ENCODE measurements at places on chromosomes 5 and 9. TPM values are rescaled to one million over a fixed set of nuclear protein-coding genes. Genes with fewer than 3 reads are reported as not detected.

DNA sequence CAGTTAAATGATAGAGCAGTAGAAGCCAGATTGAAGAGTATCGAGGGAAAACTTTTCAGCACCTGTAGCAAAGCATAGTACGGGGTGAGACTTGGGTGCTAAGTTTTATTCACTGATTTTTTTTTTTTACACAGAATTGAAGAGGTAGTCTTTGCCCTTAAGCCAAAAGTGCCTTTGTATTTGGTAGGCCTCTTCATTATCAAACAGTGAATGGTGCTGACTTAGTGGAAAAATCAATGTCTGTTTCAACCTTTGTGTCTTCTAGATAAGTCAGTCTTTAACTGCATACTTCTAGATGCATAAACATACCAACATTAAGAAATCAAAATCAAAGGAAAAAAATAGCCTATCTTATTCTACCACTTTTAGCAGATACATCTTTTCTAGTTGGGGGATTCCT lies 13.7 kb downstream of the RNF14 start:
- peaks cover 3% of the 10 kb centered on the region for H3K36me3 ChIP-seq
- no peak overlapping the region for H3K4me3 ChIP-seq
- no peaks in the 10 kb centered on the region for H3K27me3 ChIP-seq
- H3K4me1 ChIP-seq, result no peaks in the 10 kb centered on the region
- no peak for DNase-seq

DNA sequence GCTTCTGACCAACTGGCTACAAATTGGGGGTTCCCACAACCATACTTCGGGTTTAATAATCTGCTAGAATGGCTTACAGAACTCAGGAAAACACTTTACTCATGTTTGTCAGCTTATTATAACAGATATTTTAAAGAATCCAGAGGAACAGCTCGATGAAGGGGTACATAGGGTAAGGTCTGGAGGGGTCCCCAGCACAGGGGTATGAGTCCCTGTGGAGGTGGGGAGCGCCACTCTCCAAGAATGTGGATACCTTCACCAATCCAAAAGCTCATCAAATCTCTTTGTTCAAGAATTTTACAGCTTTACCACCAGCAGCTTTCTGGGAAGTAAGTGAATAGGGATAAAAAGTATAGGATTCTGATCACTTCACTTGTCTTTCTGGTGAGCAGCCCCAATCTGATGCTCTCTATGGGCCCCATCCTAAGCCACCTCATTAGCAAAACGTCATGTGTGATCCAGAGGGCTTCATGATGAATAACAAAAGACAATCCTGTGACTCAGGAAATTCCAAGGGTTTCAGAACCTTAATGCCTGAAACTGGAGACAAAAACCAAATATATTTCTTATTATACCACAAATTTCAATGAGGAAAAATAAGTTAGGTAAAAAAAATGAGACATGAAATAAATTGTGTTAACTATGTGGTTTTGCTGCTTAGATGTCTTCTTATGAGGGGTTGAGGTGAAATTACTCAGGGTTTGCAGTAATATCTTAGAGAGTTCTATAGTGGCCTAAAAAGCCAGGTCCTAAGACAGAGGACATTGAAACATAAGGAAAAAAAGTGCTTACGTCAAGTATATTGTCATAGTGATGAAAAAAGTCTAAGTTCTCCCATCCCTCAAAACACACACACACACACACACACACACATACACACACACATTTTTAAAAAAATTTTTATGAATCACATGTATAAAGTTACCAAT lies 290.5 kb downstream of the ANXA1 start:
- H3K36me3 ChIP-seq, result no peaks in the 10 kb centered on the region
- no peak for DNase-seq

DNA sequence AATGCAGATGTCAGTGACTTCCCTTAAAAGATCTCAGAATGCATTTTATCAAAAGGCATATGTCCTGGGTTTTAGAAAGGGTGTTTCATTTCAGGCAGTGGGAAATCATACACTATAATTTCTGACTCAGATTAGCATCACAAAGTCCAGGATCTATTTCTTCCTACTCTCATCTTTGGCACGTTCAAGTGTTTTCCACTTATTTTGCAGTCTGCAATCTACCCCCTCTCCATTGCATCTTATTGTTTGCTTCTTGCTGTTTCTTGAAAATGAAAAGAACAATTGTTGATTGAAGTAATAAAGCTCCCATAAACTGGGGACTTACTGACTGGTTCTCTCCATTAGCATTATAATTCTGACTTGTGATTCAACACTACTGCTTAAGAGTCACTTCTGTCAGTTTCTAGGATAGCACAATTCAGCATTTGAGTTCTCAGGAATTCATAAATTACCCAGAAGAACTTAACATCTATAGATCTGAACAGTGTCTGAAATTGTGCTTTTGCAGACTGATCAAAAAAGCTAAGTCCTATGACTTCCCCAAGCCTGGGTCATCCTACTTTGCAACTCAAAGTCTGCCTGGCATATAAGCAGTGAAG lies 332.9 kb downstream of the RASEF start:
- no peaks in the 10 kb centered on the region for H3K4me1 ChIP-seq
- H3K4me3 ChIP-seq, result no peak overlapping the region
- H3K27me3 ChIP-seq, result no peaks in the 10 kb centered on the region

DNA sequence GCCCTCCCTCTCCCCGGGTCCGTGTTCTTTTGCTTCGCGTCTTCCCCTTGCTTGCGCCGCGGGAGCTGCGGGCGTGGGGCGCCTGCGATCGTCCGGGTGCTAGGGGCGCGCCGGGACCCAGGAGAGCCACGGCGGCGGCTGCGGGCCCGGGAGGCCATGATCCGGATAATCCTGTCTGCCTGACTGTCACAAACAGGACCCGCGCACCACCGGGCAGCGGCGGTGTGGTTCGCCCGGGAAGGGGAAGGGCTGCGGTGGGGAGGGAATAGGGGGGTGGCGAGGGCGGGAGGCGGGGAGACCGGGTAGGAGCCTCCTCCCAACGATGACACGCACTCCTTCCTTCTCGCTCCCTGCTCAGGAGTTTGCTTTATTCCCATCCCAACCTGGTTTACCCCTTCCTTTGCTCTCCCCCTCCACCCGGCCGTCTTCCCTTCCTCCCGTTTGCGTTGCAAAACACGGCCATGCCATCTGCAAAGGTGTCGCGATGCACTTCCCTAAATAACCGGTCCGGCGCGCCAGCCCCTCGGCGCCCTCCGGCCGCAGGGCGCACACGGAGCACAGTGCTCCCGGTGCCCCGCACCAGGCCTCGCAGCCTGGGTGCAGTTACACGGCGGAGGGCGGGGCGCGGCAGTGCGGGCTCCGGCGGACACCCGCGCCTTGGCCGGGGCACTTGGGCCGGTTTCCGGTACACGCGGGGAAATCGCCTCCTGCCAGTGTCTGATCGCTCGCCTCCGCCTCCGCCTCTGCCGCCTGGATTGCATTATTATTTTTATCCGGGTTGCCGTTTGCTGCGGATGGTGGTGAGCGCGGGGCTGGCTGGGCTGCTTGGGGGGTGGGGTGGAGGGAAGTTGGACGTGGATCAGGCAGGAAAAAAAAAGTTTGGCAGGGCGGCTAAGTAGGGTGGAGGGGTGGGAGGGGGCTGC lies 1.5 kb downstream of the SMARCA2 start:
- H3K4me3 ChIP-seq, result peak overlapping the region; percentile 90
- no peaks in the 10 kb centered on the region for H3K36me3 ChIP-seq
- peak; percentile 90 for DNase-seq
- peak overlapping the region; percentile 96 for H3K27ac ChIP-seq
- no peaks in the 10 kb centered on the region for H3K27me3 ChIP-seq
- H3K4me1 ChIP-seq, result peaks cover 28% of the 10 kb centered on the region

- no peak for DNase-seq
- no peak overlapping the region for H3K4me3 ChIP-seq
- no peaks in the 10 kb centered on the region for H3K27me3 ChIP-seq
- no peaks in the 10 kb centered on the region for H3K4me1 ChIP-seq
- no peaks in the 10 kb centered on the region for H3K36me3 ChIP-seq
These were observed 161.2 kb downstream of the AOPEP start for GRCh38 chr9:94887721-94888120.

GRCh38 chr5:2522372-2522771 lies 229.1 kb downstream of the IRX2 start:
- H3K27me3 ChIP-seq, result no peaks in the 10 kb centered on the region
- no peak for DNase-seq
- no peaks in the 10 kb centered on the region for H3K36me3 ChIP-seq
- H3K27ac ChIP-seq, result no peak overlapping the region

DNA sequence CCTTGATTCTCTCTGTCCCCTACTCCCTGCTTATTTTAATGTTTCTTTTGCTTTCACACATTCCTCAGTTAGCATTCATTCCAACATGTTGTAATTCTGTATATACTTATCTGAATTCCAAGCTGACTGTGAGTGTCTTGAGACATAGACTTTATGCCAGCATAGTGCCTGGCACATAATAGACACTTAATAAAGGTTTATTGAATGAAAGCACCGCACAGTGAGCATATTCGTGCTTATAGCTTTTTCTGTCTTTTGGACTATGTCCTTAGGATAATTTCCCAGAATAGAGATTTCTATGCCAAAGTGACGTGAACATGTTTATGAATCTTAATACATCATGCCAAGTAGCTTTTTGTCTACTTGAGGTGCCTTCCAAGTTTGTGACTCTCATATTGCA lies 174.6 kb downstream of the CD180 start:
- H3K36me3 ChIP-seq, result no peaks in the 10 kb centered on the region
- DNase-seq, result no peak
- no peaks in the 10 kb centered on the region for H3K4me1 ChIP-seq
- H3K4me3 ChIP-seq, result no peak overlapping the region

- no peaks in the 10 kb centered on the region for H3K4me1 ChIP-seq
- no peak overlapping the region for H3K4me3 ChIP-seq
- H3K27ac ChIP-seq, result no peak overlapping the region
- H3K27me3 ChIP-seq, result no peaks in the 10 kb centered on the region
- DNase-seq, result no peak
These were observed 259.1 kb upstream of the DAPK1 start for GRCh38 chr9:87238545-87238944.

- DNase-seq, result no peak
- no peaks in the 10 kb centered on the region for H3K36me3 ChIP-seq
- no peak overlapping the region for H3K27ac ChIP-seq
- H3K4me1 ChIP-seq, result no peaks in the 10 kb centered on the region
These were observed 506.7 kb downstream of the CTNND2 start for GRCh38 chr5:11397549-11397948.

- DNase-seq, result no peak
- H3K4me3 ChIP-seq, result no peak overlapping the region
- peaks cover 1% of the 10 kb centered on the region for H3K4me1 ChIP-seq
- H3K27ac ChIP-seq, result no peak overlapping the region
- no peaks in the 10 kb centered on the region for H3K36me3 ChIP-seq
These were observed 11.6 kb downstream of the LHX3 start for GRCh38 chr9:136193127-136193890.

GRCh38 chr5:40678460-40679147 lies 1.1 kb upstream of the PTGER4 start:
- H3K36me3 ChIP-seq, result no peaks in the 10 kb centered on the region
- H3K4me3 ChIP-seq, result peak overlapping the region; percentile 75
- H3K27ac ChIP-seq, result peak overlapping the region; percentile 94
- H3K27me3 ChIP-seq, result no peaks in the 10 kb centered on the region
- H3K4me1 ChIP-seq, result no peaks in the 10 kb centered on the region
- no peak for DNase-seq

DNA sequence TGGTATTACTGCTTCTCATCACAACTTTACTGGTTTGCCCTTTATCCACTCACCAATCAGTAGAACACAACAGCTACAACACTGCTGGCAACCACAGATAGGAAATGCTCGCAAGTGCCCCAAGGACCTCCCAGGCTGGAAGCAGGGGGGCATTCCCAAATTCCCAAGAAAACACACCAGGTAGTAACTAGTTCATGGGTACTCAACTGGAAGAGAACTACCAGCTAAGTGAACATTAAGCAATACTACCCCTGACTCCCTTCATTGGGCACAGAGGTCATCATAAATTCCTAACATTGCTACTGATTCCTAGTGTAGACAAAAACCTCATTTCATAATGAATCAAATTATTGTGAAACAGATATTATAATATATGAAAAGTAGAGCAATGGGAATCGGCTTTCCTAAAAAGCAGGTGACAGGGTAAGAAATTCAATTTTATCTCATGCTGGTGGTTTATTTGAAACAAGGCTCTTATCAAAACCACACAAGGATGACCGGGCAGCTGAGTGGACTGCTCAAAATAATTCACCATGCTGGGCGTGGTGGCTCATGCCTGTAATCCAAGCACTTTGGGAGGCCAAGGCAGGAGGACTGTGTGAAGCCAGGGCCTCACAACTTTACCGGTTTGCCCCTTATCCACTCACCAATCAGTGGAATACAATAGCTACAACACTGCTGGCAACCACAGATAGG lies 81.6 kb downstream of the TLE1 start:
- no peaks in the 10 kb centered on the region for H3K36me3 ChIP-seq
- no peak overlapping the region for H3K27ac ChIP-seq
- no peak for DNase-seq

GRCh38 chr9:34570376-34570775 lies 19.1 kb downstream of the CNTFR start:
- H3K36me3 ChIP-seq, result no peaks in the 10 kb centered on the region
- no peak overlapping the region for H3K4me3 ChIP-seq
- H3K27ac ChIP-seq, result no peak overlapping the region
- no peak for DNase-seq
- no peaks in the 10 kb centered on the region for H3K27me3 ChIP-seq

- no peaks in the 10 kb centered on the region for H3K4me1 ChIP-seq
- DNase-seq, result no peak
- H3K36me3 ChIP-seq, result no peaks in the 10 kb centered on the region
- H3K27ac ChIP-seq, result no peak overlapping the region
- H3K27me3 ChIP-seq, result no peaks in the 10 kb centered on the region
These were observed 16.2 kb downstream of the PRKACG start for GRCh38 chr9:68997666-68998065.

DNA sequence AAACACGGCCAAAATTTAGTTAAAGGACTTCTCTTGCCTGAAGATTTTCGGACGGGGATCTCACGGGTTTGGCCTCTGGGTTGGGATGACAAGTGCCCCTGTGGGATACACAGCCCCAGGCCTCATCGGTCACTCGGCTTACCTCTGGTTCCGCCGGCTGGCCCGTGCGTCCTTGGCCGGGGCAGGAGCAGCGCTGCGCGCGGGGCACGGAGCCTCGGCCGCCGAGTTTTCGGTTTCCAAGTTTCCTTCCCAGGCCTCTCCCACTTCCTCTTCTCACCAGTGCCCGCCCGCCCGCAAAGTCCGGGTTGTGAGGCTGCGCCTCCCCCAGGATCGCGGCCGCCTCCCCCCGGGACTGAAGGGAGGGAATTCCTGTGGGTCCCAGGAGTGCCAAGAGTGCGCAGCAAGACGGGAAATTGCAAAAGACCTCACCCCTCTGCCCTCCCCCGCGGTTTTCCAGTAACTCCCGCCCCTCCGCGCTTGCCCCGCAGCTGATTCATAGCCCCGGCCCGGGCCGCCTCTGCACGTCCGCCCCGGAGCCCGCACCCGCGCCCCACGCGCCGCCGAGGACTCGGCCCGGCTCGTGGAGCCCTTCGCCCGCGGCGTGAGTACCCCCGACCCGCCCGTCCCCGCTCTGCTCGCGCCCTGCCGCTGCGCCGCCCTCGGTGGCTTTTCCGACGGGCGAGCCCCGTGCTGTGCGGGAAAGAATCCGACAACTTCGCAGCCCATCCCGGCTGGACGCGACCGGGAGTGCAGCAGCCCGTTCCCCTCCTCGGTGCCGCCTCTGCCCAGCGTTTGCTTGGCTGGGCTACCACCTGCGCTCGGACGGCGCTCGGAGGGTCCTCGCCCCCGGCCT lies at the start of gene OSMR:
TSS of gene OSMR (plus strand) at position 487 of the 853 bp plus-strand sequence. CDS start 23,033 bp downstream, outside the sequence.
- H3K27me3 ChIP-seq, result no peaks in the 10 kb centered on the region
- H3K36me3 ChIP-seq, result no peaks in the 10 kb centered on the region
- no peaks in the 10 kb centered on the region for H3K4me1 ChIP-seq
- H3K27ac ChIP-seq, result peak within 1 kb of the TSS; percentile 70
- H3K4me3 ChIP-seq, result peak within 1 kb of the TSS; percentile 63

Gene ADAMTS2
- 90.0 TPM for total RNA-seq

Gene GLDC
- total RNA-seq, result 2.5 TPM

Gene CER1
- not detected for total RNA-seq

Gene DCP2
- total RNA-seq, result 13.2 TPM

Gene IL17B
- not detected for total RNA-seq

Gene PDE6A
- total RNA-seq, result not detected

Gene WHRN
- total RNA-seq, result 10.7 TPM

Gene PSIP1
- 23.8 TPM for total RNA-seq

Gene TXNDC8
- not detected for total RNA-seq
